ENCODE measurements at places on chromosomes 5 and 9.

GRCh38 chr5:108216890-108217289 is 165.0 kb downstream of the FBXL17 start:
- peak; percentile 16 for DNase-seq

DNA sequence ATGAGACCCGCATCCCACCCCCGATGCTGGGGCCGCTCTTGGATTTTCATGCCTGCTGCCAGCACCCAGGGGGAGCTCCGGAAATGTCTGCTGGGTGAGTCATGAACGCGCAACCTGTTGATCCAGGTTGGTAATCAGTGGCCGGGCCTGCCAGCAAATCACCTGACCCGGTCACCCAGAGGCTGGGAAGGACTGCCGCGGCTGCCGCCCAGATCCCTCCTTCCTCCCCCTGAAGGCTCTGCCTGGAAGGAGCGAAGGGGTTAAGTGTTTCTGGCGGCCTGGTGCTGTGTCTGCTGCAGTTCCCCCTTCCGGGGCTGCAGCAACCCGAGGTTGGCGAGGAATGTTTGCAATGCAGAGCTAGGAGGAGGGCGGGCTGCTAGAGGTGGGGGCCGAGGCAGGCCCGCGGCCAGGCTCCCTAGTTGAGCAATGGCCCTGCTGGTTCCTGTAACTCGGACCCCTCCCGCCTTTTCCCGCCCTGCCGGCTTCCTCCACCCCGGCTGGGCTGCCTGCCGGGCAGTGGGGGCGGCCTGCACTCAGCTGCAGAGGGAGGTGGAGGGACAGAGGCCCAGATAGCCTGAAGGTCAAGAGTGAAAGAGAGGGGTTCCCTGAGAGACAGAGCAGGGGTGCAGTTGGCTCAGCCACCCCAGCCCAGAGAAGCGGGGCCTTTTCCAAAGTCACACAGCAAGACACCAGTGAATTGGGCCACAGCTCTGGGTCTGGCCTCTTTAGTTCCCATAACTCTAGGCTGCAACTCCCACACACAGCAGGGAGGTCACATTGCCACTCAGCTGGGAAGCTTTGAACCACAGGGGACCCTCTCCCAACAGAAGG is 156.3 kb upstream of the IER5L start:
- DNase-seq, result peak; percentile 83

DNA sequence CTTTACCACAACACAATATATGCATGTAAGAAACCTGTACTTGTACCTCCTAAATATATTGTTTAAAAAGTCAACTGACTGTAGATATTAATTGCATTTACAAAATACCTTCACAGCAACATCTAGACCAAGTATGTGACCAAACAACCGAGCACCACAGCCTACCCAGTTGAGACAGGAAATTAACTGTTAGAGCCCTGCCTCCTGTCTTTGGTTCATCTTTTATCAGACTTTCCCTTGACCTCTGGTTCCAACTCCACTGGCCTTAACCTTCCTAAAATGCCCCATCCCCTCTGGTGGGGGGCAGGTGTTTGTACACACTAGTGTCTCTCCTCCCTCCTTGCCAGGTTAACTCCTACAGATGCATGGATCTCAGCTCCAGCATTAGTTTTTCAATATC is 155.0 kb upstream of the PANK3 start:
- DNase-seq, result no peak

- peak; percentile 69 for DNase-seq
Observed at GRCh38 chr9:70043689-70044489, at the start of gene MAMDC2. TSS of gene MAMDC2 (plus strand) at chr9:70043848. CDS start at chr9:70044198, 350 bp downstream.

All from H54 (cell line).